ENCODE measurements at places on chromosomes 2 and 18.

GRCh38 chr2:24568551-24568950, 77.5 kb downstream of the NCOA1 start:
- no peak for DNase-seq

DNA sequence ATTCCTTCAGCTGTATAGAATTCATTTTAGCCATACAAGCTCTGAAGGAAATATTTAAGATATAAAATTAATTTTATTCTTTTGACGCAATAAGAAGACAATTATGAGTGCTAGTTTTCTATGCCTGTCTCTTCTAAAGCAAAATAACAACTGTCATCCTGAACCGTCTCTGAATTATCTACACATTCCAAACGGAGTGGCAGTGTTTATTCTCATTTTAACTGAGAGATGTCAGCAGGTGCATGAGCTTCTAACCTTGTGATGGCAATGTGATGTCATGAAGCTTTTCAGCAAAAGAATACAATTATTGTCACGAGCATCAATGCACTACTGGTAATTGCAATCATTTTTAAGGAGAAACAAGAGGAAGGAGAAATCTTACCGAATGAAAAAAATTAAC, 274.8 kb downstream of the SPAG16 start:
- DNase-seq: no peak

GRCh38 chr2:17830053-17831034, 14.1 kb downstream of the MSGN1 start:
- DNase-seq: peak; percentile 2

DNA sequence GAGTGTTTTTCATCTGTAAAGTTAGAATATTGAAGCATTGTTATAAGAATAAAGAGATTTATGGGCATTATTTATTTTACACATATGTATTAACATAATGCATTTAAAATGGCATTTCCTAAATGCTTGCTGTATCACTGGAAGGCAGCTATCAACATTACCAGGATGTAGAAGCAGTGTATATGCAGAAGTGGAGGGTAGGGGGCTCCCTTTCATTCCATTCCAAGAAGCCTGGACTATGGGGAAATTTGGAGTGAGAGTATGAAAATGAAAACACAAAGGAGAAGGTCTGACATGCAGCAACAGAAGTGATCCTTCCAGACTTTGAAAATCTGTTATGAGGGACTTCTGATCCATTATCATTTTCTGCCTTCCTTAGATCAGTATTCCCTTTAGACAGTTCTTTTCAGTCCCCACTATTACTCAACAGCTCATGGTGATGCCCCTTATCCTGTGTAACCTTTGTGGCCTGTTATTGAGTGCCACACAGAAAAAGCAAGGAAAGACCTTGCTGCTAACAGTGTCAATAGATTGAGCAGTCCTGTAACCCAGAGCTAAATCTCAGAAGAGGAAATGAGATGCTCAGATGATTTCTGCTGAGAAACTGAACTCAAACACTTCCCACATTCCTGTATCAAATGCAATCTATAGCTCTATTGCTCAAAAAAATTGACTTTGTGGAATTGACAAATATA, 216.6 kb downstream of the HNMT start:
- DNase-seq: no peak

GRCh38 chr2:10097352-10098148, 17.3 kb upstream of the CYS1 start:
- no peak for DNase-seq

GRCh38 chr18:12307701-12308385, at the start of gene TUBB6:
Gene TUBB6, plus strand, starts transcription at chr18:12308241. Its CDS starts 52 bp downstream, at chr18:12308293.
- no peak for DNase-seq

Data from naive thymus-derived CD8-positive, alpha-beta T cell (primary cell).